ENCODE measurements at places on chromosomes 2 and 18. TPM values are rescaled to one million over a fixed set of nuclear protein-coding genes. Genes with fewer than 3 reads are reported as not detected.

GRCh38 chr2:149765636-149766035 lies 178.1 kb upstream of the MMADHC start:
- no peak for DNase-seq

DNA sequence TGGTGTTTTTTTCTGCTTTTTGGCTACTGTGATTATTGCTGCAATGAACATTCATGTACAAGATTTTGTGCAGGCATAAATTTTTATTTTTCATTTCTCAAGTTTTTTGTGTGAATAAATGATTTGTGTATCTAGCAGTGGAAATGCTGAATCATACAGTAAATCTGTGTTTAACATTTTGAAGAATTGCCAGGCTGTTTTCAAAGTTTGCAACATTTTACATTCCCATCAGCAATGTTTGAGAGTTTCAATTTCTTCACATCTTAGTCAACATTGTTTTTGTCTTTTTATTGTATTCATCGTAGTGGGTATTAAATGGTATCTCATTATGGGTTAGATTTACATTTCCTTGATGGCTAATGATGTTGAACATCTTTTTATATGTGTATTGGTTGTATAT lies 98.8 kb upstream of the RBMS1 start:
- DNase-seq = no peak

GRCh38 chr2:217971166-217971565 lies 31.6 kb downstream of the TNS1 start:
- no peak for DNase-seq

The PDE1A gene
- not detected for total RNA-seq

GRCh38 chr2:20624884-20625485 lies 25.9 kb downstream of the HS1BP3 start:
- no peak for DNase-seq

All from HT-29 (cell line).